Hematopoietic multipotent progenitor cell (in vitro differentiated cells): ENCODE measurements at places on chromosomes 11 and 22.
A peak's percentile ranks its signal among the peaks of the same experiment; 100 is the strongest.

DNA sequence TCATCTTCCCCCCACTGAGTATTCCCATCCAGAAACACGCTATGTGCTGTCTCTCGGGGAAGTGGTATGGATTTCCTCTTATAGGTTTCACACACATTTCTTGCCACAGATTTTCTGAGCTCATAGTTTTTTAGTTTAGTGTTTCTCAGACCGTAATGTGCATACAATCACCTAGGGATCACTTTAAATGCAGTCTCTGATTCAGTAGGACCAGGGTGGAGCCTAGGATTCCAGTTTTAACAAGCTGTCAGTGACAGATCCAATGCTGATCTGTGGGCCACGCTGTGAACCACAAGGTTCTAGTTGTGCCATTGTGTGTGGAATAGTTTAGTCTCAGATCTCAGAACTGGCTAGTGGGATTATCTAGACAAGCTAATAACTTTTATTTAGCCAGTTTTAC lies 23.7 kb upstream of the CXCR5 start:
- no peak for DNase-seq

DNA sequence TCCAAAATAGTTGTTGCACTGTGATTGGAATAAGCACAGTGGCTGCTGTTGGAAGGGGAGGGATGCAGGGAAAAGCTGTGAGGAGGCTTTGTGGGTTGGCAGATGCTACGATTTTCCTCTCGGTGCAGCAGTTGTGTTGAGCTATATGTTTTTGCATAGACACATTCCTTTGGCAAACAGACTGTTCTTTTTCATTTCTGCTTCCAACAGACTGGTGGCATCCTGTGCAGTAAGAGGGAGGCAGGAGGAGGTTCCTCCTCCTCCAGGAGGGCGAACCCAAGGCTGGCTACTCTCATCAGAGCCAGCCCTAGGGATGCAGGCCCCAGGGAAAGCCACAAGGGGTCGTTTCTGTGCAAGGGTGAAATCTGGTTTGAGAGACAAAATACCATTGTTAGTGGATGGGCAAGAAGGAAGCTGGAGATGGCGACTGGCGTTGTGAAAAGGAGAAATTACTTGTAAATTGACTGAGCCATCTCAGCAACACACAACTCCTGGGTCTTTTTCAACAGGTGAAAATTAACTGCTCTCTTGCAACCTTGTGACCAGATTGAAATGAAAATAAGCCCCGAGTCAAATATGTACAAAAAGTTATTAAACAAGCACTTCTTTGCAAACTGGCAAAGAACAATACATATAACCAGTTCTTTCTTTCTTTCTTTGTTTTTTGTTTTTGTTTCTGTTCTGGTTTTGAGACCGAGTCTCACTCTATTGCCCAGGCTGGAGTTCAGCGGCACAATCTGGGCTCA lies 26.5 kb upstream of the UBASH3B start:
- peak; percentile 65 for DNase-seq

DNA sequence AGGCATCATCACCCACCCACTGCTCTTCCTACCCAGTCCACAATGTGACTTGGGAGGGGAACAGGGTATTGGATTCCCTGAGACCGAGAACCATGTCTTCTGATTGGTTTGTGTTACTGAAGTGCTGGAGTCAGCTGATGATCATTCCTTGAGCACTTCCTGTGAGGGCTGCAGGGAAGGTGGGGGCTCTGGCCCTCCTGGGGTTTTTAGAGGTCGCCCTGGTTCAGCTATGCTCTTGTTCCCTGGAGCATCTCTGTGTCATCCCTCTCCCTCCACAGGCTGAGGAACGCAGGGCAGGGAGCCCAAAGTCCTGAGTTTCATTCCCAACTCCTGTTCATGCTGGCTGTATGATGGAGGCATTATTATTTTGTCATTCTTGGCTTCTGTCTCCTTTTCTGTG lies 6.7 kb downstream of the ZC3H7B start:
- DNase-seq, result no peak

GRCh38 chr22:31083377-31083768 lies 2.3 kb downstream of the SMTN start:
- no peak for DNase-seq

DNA sequence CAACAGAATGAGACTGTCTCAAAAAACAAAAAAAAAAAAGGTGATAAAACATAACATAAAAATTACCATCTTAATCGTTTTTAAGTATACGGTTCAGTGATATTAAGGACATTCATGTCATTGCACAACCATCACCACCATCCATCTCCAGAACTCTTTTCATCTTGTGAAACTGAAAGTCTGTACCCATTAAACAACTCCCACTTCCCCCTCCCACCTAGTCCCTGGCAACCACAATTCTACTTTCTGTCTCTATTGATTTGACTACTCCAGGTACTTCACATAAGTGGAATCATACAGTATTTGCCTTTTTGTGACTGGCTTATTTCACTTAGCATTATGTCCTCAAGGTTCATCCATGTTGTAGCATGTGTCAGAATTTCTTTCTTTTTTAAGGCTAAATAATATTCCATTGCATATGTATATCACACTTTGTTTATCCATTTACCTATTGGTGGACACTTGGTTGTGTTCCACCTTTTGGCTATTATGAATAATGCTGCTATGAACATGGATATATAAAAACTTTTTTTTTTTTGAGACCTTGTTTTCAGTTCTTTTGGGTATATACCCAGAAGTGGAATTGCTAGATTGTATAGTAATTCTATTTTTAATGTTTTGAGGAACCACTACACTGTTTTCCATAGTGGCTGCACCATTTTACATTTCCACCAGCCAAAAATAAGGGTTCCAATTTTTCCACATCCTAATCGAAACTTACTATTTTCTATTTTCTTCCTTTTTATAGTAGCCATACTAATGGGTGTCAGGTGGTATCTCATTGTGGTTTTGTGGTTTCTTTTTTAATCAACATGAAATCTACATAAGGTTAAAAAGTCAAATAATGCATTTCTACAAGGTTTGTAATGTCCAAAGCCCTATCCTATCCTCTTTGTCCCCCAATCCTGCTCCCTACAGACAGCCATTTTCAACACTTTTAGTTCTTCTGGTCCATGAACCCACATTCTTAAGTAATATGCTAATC lies 23.4 kb upstream of the PIK3C2A start:
- no peak for DNase-seq

DNA sequence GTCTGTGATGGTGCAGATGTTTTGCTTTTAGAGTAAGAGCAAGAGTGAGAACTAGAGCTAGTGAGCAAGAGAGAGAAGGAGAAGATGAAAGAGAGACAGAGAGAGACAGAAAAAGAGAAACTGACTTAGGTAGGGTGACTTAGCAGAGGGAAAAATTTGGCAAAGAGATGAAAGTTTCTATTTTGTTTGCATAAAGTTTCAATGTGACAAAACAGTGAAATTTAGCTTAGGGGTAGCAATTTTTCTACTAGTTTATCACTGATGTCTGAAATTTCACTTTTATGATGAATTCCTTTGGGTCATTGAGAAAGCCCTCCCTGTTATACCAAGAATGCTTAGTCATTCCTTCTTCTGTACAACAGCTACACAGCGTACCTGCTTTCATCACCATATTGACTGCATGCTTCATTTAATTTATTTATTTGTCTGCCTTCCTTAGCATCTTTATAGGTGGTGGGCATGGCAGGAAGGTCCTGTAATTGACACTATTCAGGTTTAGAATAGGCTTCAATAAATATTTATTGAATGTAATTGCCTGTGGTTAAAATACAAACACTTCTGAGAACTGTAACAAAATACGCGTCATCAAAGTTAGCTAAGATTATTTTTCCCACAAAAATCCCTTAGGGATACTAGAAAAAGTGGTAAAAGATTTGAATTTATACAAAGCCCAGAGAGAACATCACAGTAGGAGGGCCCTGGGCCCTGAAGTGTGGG lies 19.9 kb upstream of the CTSC start:
- peak; percentile 20 for DNase-seq

DNA sequence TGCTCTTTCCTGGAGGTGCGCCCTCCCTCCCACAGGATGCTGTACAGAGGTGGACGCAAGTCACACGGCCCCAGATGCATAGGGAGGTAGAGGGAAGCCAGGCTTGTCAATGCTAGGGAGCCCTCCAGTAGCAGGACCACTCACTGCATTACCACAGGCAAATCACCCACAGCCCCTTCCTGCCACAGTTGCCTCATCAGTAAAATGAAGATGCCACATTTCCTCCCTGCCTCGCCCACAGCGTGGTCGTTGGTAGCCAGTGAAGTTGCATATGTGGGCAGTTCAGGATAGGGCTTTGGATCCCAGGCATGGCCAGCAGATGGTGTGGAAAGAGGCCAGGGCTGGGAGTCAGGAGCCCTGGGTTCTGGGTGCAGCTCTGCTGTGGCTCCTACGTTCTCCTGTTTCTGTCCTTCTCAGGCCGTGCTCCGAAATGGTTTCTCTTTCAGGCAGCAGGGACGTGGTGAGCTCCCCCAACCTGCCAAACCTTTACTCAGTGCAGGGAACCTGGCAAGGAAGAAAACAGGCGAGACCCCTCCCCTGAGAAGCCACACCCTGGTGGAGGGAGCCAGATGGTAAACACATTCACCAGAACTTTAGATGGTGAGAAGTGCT lies 22.6 kb downstream of the DAGLA start:
- DNase-seq, result no peak

DNA sequence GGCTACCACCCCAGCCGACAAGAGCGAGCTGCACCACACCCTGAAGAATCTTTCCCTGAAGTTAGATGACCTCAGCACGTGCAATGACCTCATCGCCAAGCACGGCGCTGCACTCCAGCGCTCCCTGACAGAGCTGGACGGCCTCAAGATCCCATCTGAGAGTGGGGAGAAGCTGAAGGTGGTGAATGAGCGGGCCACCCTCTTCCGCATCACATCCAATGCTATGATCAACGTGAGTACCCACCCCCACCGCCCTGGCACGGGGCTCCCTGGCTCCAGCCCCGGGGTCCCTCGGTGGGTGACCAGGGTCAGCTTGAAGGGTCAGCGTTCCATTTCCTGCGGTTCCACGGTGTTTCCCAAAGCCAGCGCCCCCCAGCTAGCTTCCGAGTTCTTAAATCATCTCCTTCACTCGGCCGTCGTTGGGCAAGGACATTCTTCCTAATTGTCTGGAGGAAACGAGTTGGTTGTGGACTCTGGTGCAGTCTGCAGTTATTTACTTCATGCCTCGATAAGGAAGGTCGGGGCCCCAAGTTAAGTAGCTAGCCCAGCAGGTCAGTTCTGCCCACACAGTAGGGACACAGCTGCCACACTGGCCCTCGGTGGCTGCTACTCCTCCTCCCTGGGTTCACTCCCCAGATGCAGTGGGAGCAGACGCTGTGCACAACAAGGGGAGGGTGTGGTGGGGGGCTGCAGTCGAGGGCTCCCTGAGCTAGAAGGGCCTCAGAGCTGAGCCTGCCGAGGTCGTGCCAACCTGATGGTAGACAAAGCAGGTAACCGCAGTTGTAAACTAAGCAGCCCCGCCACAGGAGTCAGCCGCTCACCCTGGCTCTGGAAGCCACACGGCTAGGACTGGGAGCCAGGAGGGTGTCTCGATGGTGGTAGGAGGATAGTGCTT lies 97.9 kb downstream of the MORC2 start:
- no peak for DNase-seq

- no peak for DNase-seq
These were observed 21.3 kb downstream of the OR4D9 start for GRCh38 chr11:59532620-59533019.

GRCh38 chr11:74478877-74479731 lies 11.8 kb upstream of the KCNE3 start:
- DNase-seq, result no peak

DNA sequence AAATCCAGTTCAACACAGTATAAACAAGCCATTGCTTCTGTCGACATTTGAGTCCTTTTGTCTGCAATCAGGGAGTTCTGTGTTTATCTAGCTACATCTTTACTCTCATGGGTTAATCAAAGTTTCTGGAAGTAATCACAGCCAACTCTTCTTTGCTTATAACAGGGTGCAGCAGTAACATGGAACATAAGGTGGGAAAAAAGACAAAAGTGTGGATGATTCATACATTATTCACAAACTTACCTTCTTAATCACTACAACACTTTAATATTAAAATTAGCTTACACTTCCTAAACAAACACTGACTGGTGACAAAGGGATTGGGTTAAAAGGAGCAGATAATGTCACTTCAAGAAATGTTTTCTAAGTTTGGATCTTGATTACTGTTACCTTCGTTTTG lies 44.7 kb downstream of the SNX19 start:
- no peak for DNase-seq

DNA sequence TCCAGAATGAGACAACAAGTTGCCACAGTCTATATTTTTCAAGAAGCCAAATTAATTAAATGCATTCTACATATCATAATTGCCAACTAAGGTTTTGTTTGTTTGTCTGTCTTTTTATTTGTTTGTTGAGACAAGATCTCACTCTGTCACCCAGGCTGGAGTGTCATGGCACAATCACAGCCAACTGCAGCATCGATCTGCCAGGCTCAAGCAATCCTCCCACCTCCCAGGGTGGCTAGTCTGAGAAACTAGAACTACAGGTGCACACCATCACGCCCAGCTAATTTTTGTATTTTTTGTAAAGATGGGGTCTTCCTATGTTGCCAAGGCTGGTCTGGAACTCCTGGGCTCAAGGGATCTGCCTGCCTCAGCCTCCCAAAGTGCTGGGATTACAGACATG lies 140.0 kb downstream of the LRRC4C start:
- DNase-seq, result no peak

GRCh38 chr11:17687946-17688670 lies 31.3 kb upstream of the MYOD1 start:
- no peak for DNase-seq

- DNase-seq, result no peak
These were observed 12.5 kb upstream of the EXPH5 start for GRCh38 chr11:108606070-108606469.

- no peak for DNase-seq
These were observed 215.7 kb upstream of the CTSC start for GRCh38 chr11:88553204-88553603.

GRCh38 chr11:9003573-9004182 lies at the start of gene NRIP3:
Gene NRIP3 (minus strand): TSS chr11:9004001. CDS start chr11:9003935, 66 bp downstream.
- peak; percentile 82 for DNase-seq

GRCh38 chr11:36578458-36578857 lies 10.7 kb downstream of the RAG1 start:
- no peak for DNase-seq
